ENCODE measurements at places on chromosomes 2 and 18. TPM values are rescaled to one million over a fixed set of nuclear protein-coding genes. Genes with fewer than 3 reads are reported as not detected.

- peak; percentile 28 for DNase-seq
These were observed 1.1 kb upstream of the BOLL start for GRCh38 chr2:197786010-197786877.

DNA sequence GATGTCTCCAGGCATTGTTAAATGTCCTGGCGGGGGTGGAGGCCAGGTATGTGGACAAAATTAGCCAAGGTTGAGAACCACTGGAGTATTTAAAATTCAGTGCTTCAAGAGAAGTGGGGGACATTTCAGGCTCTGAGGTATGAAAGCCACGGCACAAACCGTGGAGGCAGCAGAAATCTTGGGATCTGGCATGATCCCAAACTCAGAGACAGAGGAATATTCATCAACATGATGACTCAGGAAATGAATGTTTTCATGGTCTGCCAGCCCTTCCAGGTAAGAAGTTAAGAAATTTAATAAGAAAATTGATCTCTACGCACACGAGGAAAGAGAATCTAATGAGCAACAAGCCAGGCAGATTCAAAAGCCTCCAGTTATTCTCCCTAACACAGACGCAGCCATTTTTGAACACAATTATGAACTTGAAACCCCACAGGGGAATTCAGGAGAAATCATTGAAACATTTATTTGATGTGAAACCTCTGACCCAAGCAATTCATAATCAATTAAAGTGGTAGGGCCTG is 11.3 kb upstream of the GRP start:
- DNase-seq: no peak

GRCh38 chr2:74507926-74508520 is 528 bp upstream of the PCGF1 start:
- no peak for DNase-seq

CDCA7 gene
- polyA plus RNA-seq: 46.8 TPM

ALPI gene
- polyA plus RNA-seq: 0.10 TPM

DNA sequence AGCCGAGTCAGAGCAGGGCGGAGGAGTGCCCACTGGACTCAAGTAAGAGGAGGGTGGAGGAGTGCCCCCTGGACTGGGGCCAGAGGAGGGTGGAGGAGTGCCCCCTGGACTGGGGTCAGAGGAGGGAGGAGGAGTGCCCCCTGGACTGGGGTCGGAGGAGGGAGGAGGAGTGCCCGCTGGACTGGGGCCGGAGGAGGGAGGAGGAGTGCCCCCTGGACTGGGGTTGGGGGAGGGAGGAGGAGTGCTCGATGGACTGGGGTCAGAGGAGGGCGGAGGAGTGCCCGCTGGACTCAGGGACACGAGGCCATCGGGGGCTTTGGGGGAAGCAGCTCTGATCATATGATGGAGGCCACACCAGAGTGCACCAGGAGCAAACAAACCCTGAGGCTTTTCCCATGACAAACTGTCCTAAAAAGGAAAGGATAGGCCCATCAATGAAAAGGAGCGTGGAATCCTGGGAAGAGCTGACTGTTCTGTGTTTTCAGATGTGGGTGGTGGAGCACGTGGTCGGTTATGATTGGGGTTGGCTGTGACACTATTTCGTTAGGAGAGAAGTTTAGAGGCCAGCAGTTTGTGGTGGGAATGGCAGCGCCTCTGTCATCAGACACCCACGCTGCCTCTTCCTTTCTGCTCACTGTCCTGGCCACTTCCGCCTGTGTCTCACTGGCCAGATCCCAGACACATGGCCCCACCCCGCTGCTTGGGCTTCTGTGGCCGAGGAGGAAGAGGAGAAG is 24.5 kb upstream of the HPCAL1 start:
- DNase-seq: peak; percentile 46

- DNase-seq: no peak
These were observed 62.9 kb downstream of the ZNF521 start for GRCh38 chr18:25289001-25289631.

- DNase-seq: no peak
These were observed 6.5 kb upstream of the KCNG2 start for GRCh38 chr18:79790996-79791972.

GCKR gene
- polyA plus RNA-seq: 0.10 TPM

GRCh38 chr2:176589287-176589686 is 320.0 kb downstream of the MTX2 start:
- no peak for DNase-seq

DNA sequence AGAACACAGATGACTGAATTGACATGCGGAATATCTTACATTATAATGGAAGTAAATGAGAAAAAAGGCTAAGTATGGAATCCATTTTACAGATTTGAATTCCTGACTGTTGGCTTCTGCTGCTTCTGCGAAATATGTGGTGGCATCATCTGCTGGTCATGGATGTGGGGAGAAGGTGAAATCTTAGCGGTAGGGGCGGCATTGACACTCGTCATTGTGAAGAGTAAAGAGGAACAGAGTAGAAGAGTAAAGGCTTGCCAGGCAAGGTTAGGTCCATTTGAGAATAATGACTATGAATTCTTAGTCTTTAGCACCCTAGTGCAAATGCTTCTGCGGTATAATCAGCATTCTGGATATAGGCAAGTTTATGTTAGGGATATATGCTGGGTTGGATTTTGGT is 32.4 kb downstream of the ACTR3 start:
- no peak for DNase-seq

SERPINB3 gene
- 0.12 TPM for polyA plus RNA-seq

DUSP2 gene
- 2.4 TPM for polyA plus RNA-seq

DNA sequence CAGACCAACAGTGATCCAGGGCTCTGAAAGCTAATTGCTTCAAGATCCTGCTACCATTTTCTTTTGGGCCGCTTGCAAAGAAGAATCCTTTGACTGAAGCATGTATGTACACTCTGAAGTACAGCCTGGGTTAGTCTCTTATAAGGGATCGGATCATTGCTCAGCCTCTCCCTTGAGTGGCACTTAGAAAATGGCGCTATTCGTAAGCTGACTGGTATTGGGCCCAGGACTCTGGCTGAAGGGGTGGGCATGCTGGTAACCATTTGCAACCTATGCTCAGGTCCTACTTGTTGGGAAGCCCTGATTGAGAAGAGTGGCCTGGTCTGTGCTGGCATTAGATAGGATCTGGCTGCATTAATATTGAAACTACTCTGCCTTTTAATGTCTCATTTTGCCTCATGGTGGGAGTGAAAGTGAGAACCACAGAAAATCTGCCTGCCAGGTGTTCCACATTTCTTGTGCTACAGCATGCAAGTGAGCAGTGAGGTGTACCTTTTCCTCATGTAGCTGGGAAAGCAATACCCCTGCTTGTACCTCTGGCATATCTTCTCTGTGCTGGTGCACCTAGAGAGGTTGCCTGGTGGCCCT is 661 bp upstream of the MGAT5 start:
- no peak for DNase-seq

GRCh38 chr2:71643674-71644357 is 190.5 kb downstream of the DYSF start:
- DNase-seq: no peak

SERPINB13 gene
- polyA plus RNA-seq: not detected

DNA sequence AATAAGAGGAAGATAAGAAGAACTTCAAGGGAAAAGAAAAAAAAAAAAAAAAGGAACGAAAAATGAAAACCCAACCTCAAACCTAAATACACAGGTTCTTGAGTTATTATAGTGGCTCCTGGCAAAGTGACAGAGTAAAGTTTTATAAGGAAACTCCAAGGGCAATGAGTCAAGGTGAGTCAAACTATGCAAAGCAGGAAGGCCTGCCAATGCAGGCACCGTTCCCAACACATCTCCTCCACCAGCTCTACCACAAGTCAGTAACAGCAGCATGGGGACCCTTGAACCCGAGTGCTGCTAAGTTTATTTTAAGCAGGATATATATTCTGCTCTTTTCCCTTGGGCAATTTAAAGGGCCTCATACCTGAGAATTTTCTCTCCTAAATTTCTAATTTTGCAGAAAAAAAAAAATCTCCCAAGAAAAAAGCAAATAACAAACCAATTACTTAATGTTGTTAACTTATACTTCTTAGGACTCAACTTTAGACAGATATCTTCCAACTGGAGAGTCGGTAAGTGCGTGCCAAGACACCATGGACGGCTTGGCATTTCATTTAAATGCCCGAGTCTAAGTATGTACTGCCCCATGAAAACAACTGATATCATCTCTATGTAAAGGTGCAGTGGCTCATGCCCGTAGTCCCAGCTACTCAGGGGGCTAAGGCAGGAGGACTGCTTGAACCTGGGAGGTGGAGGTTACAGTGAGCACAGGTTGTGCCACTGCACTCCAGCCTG is 75.7 kb upstream of the TFCP2L1 start:
- DNase-seq: no peak

SNTG2 gene
- 3.2 TPM for polyA plus RNA-seq

DNA sequence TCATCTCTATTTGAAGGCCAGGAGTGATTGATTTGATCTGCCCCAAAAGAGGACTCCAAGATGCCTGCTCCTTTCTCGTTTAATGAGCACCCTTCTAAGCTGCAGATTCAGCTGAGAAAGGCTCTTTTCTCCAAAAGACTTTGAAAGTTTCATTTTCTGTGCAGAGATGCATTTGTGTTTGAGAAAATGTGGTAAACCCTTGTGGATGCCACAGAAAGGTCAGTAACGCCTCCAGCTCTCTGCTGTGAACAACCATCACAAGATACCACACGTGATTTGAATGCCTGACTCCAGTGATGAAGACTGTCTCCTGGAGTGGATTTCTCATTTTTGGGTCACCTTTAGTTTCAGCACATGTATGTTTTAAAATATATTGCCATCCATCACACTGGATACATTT is 35.0 kb upstream of the CCDC85A start:
- DNase-seq: no peak

DNA sequence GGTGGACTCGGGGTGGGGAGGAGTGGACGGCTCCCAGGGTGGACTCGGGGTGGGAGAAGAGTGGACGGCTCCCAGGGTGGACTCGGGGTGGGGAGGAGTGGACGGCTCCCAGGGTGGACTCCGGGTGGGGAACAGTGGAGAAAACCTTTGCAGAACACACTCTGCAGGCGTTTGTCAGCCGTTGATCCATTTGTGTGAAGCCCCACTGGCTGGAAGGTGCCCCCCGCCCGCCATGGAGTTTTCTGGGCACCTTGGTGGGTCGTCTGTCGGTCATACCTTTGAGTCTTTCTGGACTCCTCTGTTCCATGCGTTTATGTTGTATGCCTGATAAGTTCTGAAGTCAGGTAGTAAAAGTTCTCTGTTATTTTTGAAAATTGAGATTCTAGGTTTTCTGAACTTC is 12.5 kb downstream of the CTDP1 start:
- DNase-seq: no peak

Data from left kidney (tissue), 8 donors.